ENCODE measurements at places on chromosomes 4 and X.

GRCh38 chrX:652341-652741, 21.8 kb downstream of the SHOX start:
- no peak for DNase-seq

DNA sequence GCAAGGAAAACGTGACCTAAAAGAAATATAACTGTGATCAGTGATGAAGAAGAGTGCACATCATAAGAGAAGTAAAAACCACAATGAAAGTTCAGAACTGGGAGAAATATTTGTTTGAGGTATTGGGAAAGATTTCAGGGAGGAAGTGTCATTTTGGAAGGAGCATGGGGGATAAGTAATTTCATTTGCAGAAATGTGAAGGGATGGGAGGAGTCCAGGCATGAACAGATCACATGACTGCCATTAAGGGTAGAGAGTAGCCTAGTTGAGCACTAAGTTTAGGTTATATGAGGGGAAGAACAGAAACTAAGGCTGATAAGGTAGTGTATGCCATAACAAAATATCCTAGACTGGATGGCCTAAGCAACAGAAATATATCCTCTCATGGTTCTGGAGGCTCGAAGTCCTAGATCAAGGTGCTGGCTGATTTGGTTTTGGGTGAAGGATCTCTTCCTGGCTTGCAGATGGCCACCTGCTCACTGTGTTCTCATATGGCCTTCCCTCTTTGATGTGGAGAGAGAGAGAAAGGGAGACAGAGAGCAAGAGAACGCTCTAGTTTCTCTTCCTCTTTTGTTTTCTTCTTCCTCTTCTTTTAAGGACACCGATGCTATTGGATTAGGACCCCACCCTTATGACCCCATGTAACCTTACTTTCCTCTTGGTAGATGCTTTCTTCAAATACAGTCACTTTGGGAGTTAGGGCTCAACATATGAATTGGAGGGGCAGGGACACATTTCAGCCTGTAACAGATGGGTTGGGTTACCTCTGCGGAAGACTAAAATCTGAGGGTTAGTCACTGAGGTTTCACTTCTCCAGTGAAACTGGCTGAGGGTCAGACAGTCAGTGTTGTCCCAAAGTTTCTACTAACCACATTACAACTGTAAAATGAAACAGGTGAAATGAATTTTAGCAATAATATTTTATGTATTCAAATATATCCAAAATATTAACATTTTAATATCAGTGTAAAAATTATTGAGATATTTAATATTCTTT, 77.9 kb downstream of the EGF start:
- no peak for DNase-seq

GRCh38 chrX:138890491-138890890, 179.0 kb upstream of the FGF13 start:
- DNase-seq = no peak

DNA sequence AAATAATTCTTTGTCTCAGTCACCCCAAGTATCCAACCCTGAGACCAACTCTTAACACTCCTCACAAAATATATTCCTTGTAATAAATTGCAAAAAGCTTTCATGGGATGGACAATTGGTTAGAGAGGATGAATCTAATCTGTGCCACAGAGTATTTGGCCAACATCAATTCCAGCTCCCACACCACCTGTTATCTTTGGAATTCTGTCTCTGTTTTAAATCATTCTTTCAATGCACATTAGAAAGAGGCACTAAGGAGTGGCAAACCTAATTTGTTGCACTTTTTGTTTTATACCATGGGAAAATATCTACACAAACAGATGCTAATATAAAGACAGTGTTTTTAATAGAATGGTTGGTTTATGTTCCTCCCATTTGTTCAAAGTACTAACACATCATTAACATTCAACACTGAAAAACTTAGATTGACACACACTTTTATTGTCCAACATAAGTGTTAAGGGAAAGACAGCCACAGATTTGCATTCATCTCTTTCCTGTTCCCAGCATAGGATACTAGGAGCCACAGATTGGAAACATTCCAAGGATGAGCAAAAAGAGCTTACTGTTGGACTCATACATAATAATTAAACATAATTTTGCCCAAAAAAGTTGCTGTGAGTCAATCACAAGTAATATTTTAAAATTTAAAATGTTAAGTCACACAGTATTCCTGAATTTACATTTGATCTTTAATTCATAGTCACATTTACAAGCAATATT, 116.4 kb downstream of the PPA2 start:
- no peak for DNase-seq

DNA sequence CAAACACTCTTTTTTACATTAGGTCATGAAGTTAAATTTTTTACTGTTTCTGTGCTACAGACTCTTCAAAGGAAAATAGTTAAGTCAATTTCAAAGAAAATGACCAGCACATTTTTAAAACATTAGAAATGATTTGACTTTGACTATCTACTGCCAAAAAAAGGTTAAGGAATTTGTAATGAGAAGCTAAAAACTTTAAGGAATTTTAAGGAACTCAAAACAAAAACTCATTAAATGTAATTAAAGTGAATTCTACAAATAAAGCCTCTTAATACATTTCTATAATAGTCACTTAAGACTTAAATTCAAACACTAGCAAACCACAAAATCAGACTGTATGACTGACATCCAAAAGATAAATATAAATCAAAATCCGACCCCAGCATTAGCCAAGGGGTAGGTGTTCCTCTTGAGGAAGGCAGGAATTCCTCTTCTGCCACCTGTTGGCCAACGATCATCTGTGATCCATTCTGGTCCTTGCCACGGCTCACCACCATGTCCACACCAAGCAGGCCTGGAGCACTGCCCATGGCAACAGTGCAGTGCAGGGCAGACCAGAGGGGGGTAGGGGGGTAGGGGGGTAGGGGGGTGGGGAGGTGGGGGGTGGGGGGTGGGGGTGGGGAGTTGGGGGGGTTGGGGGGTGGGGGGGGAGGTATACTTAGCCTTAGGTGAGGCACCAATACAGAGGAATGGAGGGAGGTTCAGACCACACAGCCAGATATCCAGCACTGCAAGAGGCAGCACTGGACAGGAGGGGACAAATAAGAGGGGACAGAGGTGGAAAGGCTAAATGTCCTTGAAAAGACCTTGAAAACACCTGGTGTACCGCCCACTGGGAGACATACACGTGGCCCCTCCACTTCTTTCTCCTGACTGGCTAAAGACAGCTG, 287.4 kb downstream of the CHIC1 start:
- peak; percentile 34 for DNase-seq

- DNase-seq = no peak
These were observed 25.8 kb upstream of the TBL1X start for GRCh38 chrX:9438933-9439494.

GRCh38 chrX:39788521-39788920, 309.2 kb downstream of the BCOR start:
- DNase-seq = no peak

DNA sequence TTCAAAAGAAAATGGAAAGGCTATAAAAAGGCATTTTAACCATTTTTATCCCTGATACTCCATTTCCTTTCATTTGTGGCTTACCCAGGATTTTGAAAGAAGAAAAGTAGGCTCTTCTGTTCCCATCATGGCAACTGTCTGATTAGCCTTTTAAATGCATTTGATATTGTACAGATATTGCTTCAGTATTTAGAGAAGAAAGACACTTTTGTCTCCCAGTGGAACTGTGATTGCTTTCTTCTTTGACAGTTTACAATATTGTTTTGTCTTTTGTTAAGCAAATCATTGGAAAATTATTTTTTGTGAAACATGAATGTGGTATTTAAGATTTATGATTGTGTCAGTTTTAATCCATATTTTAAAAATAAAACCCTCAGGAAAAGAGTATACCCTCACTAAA, 297.4 kb upstream of the TACR3 start:
- no peak for DNase-seq

GRCh38 chr4:48653217-48654014, 126.7 kb downstream of the FRYL start:
- DNase-seq = peak; percentile 65
